ELF-1 (cell line): ENCODE measurements at places on chromosomes 7 and 10.

DNA sequence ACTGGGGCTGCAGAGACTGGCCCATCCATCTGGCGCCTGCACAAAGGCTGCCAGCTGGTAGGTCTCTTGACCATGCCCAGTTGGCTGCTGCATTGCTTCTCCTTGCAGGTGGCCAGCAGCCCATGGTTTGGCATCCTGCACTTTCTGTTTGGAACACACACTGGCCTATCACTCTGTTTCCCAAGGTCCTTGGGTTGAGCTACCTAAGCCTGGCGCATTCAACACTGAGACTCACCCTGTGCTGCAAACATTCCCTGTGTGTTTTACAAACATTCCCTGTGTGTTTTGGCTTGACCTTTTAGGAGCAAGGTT is 55.5 kb downstream of the TACR2 start:
- DNase-seq = no peak

DNA sequence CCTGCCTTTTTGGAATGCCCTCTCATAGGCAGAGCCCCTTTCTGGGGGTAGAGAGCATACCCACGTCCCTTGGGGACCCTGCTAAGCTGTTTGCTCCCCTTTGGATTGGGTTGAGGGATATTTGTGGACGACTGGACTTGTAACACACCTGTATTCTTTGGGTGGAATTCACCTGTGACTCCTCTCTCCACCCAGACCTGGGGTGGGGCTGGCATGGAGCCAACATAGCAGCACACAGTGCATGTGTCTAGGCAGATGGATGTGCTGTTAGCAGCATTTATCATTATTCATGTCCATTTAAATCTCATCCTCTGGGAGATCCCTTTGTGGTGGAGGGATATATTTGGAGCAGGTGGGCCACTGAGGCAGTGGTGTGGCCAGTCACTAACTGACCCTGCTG is 51.0 kb downstream of the CDH23 start:
- DNase-seq = no peak

GRCh38 chr10:124995605-124996004 is 53.7 kb downstream of the ZRANB1 start:
- no peak for DNase-seq

- no peak for DNase-seq
Observed at GRCh38 chr10:88041243-88042159, 178.1 kb downstream of the PTEN start.

GRCh38 chr10:16787361-16787791 is 29.8 kb downstream of the RSU1 start:
- no peak for DNase-seq

GRCh38 chr7:93249491-93250148 is 17.5 kb downstream of the VPS50 start:
- DNase-seq = peak; percentile 25

- DNase-seq = no peak
Observed at GRCh38 chr7:17732083-17732482, 208.2 kb downstream of the SNX13 start.

- DNase-seq = no peak
Observed at GRCh38 chr7:115249080-115249479, 327.2 kb downstream of the MDFIC start.

- no peak for DNase-seq
Observed at GRCh38 chr10:111472445-111472844, 395.6 kb downstream of the ADRA2A start.

- DNase-seq = no peak
Observed at GRCh38 chr7:33651998-33652515, 253.3 kb upstream of the BMPER start.

DNA sequence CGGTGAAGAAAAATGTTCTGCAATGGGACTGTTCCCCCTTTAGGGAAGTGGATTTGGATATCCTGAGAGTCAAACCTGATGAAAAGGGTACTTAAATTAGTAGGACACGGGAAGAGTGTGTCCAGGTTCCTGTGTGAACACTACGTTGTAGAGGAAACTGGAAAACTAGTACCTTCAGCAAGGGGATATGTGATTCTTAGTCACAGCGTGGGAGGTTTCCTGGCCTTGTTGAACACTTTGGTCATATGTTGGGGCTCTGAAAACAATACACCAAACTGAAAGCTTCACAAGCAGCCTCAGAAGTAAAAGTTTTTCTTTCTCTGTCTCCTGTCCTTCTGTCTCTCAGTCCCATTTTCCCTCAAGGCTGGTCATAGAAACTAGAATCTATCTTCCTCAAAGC is 306.9 kb upstream of the GLI3 start:
- no peak for DNase-seq

DNA sequence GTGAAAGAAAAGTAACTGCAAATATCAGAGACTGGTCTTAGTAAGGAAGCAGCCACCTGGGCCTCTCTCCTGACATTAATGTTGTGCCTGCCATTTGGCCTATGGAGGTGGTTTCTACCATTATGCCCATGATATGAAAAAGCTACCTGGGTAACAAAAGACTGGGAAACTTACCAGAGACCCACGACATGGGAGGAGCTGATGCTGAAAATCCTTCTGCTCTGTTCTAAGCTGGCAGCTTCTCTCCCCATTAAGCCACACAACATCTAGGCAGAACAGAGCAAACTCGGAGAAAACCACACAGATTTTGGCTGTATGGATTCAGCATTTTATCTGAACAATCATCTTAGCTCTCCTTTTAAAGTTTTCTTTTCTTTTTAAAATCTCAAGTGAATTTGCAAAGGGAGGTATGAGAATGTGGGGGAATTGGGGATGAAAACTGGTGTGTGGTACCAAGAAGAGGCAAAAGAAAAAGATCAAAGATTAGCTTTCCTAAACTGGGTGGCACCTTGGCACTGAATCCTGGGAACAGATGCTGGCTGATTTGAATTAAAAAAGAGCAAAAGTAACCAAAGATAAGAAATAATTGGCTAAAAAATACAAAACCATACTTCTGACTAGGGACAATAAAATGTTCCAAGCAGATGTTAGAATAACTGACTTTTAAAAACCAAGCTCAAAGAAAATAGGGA is 128.6 kb upstream of the ANKRD1 start:
- no peak for DNase-seq

GRCh38 chr10:126225672-126226008 is 162.6 kb downstream of the ADAM12 start:
- no peak for DNase-seq

DNA sequence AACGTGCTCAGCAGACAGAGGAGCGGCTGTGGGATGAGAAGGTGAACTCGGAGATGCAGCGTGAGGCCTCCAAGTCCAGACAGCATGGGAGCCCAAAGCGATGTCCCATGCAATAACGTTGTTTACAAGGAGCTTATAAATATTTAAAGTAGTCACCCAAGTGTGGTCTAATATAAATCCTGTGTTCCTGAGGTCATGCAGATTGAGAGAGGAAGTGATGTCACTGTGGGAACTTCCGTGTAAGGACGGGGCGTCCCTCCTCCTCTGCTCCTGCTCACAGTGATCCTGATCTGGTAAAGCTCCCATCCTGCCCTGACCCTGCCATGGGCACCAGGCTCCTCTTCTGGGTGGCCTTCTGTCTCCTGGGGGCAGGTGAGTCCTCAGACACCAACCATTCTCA is 94.7 kb upstream of the PRSS58 start:
- no peak for DNase-seq

GRCh38 chr10:92832998-92833650 is 15.2 kb upstream of the EXOC6 start:
- no peak for DNase-seq

DNA sequence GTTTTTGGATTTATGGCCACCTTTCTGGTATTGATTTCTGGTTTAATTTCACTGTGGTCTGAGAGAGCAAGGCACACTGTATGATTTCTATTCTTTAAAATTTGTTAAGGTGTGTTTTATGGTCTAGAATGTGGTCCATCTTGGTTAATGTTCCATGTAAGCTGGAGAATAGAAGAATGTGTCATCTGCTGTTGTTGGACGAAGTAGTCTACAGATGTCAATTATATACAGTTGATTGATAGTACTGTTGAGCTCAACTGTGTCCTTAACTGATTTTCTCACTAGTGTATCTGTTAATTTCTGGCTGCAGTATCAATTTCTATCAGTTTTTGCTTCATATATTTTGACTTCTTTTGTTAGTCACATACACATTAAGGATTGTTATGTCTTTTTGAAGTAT is 127.1 kb downstream of the MLLT10 start:
- DNase-seq = no peak

- no peak for DNase-seq
Observed at GRCh38 chr10:69976795-69977546, 75.7 kb upstream of the MACROH2A2 start.

GRCh38 chr7:106377847-106378361 is 93.1 kb upstream of the NAMPT start:
- DNase-seq = no peak

GRCh38 chr7:151437866-151438516 is 1.9 kb downstream of the CRYGN start:
- DNase-seq = no peak

- no peak for DNase-seq
Observed at GRCh38 chr7:27123477-27124053, 7.0 kb downstream of the HOXA4 start.

GRCh38 chr10:119166564-119166963 is 1.1 kb upstream of the SFXN4 start:
- peak; percentile 8 for DNase-seq
